GM19239 (cell line): ENCODE measurements at places on chromosomes 1 and 21.

- DNase-seq = no peak
These were observed 5.8 kb downstream of the TOR3A start for GRCh38 chr1:179087665-179088064.

DNA sequence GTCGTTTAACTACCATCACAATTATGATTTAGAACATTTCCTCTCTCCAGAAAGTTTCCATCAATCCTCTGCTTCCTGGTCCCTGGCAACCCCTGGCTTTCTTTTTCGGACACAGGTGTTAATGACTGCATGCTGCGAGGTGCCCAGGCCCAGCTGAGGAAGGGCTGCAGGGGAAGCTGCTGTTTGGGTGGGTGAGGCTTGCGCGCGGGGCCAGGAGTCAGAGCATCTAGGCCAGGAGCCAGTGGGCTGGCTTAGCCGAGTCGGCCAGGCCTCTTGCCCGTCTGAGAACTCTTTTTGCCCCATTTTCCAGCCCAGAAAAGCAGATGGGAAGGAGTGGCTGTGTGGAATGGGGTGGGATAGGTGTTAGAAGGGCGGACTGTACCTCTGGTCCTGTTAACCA is 51.5 kb downstream of the NAV1 start:
- DNase-seq = no peak

GRCh38 chr1:47238935-47239592 is 7.0 kb upstream of the TAL1 start:
- DNase-seq = no peak

DNA sequence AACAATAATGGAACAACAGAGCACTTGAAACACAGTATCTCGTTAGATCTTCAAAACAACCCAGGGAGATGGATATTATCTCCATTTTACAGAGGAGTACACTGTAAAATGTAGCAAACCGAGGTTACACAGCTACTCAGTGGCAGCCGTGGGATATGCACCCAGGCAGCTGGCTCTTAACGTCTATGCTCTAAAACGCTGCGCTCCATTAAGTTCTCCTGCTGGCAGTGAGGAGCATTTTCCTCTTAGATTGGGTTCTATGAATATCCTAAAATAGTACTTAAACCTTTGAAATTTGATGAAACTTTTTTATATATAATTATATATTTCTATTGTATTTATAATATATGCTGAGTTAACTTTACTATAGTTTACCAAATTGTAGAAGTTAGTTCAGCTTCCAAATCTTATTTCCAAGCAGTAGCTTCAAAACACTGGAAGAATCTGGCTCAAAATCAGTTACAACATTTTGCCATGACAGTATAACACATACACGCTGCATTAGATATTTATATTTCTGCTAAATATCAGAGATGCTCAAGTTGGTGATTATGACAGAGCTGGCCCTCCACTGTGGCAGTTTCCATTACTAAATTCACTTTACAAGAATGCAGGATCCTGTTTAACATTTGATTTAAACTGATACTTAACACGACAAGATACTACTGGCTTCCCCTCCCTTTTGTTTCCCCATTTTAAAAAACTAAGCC is 49.5 kb downstream of the TGFBR3 start:
- no peak for DNase-seq

DNA sequence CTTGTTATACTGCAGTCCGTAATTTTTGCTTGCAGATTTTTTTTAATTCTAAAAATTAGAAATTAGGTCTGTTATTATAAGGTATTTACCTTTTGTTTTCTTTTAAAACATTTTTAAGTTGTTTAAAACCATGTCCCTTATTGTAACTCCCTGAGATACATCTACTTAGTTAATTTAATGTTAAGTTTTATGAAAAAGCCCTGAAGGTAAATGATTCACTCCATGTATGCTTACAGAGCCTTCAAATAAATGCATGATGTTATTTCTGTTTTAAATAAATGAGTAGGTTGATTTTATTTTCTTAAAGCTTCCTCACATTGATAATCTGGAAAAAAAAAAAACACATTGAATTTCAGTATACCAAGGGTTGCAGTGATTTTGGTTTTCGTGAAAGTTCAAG is 7.5 kb downstream of the SRSF11 start:
- DNase-seq = no peak

DNA sequence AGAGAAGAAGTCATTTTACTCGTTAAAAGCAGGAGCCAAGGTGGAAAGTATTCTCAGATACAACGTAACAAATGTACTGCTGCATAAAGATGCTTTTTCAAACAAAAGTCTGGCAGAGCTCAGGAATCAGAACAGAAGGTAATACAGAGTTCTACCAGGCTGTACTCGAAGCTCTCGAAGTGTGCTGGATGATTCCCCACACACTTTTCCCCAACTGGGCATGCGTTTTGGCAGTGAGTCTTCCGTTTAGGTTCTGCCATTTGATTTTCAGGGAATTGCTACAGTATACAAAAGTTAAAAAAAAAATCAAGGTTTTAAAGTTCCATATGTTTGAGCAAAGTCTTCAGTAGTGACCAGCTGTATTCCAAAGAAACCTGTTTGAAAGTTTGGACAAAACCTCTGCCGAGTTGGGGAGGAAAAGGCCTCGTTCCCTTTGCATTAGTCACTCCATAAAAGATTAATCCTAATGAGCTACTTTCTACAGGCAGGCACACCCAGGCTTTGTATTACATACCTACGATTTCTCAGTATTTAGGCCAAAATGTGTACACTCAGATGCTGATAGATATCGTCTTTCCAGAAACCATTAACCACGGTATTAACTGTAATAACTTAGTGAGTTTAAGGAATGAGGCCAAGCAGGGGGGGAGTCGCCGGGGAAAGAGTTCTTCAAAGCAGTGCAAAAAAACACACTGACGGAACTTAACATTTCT is 477.1 kb downstream of the LMO4 start:
- no peak for DNase-seq

DNA sequence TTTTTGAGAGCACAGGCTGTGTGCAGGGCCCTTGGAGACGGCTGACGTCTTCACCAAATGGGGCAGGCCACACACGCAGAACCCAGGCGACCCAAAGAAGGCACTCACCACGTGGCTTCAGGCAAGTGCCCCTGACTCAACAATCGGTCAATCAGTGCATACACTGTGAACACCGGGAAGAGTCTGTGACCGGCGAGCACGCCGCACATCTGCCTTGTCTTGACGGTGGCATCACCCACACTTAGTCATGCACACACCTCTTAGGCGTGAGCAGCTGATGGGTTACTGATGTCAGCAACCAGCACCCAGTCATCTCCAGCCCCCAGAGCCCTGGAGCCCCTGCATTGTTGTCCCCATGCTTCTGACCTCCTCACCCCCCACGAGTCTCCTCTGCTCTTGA is 4.9 kb upstream of the LRRC3 start:
- no peak for DNase-seq

GRCh38 chr1:157249326-157249725 is 111.1 kb upstream of the ETV3 start:
- no peak for DNase-seq

DNA sequence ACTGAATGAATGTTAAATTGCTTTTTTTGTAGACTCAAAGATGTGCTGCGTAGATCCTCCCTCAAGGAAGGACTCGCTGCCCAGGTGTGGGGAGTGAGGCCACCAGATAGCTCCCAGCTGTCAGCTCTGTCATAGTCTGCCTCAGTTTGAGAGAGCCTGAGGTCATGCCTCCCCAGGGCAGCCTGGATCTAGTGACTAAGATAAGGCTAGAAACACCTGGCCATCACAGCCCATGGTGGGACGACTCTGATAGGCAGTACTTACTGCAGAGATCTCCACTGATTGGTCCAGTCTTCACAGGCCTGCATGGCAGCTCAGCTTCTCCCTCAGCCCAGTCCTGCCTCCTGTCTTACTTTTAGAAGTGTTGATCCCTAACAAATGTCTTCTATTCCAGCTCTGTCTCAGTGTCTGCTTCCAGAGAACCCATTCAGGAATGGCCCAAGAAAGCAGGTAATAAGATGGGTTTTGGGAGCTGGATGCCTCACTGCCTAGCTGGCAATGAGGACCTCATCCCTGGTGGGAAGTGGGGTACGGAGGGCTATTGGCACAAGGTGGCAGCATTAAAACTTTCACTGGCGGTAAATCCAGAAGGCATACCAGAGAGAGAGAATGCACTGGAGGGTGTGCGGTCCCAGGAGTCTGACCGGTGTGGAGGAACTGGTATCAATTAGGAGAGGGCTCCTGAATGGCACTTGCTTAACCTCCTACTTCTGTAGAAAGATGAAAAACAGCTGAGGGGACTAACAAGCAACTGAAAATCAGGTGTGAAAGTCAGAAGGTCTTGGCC is 55.3 kb upstream of the GPR37L1 start:
- DNase-seq = no peak

DNA sequence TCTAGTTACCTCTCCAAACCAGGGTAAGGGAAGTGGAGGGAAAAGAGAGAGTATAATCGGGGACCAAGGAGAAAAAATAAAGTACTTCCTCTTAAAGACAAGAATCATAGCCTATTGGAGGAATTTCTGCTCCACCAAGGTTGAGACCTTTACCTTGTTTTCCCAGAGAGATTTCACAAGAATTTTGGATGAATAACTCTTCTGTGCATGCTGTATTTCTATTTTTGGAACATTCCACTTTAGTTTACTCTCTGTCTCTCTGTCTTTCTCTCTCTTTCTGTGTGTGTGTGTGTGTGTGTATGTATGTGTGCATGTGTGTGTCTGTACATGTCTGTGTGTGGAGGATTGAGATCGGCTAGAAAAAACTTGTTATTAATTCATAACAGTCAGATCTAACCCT is 318.4 kb upstream of the RGS18 start:
- no peak for DNase-seq

DNA sequence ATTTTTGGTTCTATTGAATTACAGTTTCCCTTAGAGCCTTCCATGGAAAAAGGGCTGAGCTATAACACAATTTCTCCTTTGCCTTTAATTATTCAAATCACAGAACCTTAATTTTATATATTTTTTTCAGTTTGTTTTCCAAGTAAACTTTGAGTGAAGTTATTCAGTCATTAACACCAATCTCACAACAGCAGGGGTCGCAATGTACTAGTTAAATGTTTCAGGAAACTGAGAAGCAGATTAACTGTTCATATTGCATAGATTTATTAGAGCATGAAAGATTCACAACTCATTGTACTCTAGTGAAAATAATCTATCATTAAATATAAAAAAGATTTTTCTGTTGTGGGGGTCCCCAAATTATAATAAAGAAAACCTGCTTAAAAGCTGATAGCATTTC is 64.1 kb downstream of the KIFAP3 start:
- no peak for DNase-seq

DNA sequence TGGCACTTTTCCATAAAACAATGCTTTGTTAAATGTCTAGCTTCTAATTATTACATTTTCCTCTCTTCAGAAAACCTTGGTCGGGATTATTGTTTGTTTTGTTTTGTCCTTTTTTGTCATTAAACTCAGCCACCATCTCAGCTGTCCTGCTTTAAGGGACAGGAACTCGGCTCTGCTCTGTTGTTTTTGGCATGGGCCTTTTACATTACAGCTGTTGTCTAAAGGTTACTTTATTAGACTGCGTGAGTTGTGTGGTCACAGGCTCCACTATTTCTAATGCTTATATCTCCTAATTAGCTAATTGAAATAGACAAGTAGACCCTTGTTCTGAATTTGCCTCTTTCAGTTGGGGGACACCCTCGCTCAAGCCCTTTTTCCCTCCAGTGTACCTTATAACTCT is 1.6 kb downstream of the PALMD start:
- DNase-seq = no peak

- no peak for DNase-seq
These were observed at the start of gene KIRREL1 for GRCh38 chr1:157993147-157993917. TSS of gene KIRREL1 (plus strand) at chr1:157993645. CDS start at chr1:157993677, 32 bp downstream.

DNA sequence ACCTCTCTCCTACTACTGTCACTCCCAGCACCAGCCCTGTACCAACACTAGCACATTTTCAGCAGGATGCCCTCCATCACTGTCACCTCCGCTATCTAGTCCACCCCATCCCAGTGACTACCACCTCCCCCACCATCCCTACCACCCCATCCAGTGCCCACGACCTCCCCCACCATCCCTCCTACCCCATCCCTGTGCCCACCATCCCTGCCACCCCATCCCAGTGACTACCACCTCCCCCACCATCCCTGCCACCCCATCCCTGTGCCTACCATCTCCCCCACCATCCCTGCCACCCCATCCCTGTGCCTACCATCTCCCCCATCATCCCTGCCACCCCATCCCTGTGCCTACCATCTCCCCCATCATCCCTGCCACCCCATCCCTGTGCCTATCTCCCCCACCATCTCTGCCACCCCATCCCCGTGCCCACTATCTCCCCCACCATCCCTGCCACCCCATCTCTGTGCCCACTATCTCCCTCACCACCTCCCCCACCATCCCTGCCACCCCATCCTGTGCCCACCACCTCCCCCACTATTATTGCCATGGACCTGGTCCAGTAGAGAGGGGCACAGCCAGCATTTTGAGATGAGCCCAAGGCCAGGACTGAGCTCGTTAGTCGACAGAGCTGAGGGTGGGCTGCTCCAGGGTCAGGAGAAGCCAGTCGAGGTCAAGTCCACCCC is 45.7 kb downstream of the DISP3 start:
- no peak for DNase-seq

DNA sequence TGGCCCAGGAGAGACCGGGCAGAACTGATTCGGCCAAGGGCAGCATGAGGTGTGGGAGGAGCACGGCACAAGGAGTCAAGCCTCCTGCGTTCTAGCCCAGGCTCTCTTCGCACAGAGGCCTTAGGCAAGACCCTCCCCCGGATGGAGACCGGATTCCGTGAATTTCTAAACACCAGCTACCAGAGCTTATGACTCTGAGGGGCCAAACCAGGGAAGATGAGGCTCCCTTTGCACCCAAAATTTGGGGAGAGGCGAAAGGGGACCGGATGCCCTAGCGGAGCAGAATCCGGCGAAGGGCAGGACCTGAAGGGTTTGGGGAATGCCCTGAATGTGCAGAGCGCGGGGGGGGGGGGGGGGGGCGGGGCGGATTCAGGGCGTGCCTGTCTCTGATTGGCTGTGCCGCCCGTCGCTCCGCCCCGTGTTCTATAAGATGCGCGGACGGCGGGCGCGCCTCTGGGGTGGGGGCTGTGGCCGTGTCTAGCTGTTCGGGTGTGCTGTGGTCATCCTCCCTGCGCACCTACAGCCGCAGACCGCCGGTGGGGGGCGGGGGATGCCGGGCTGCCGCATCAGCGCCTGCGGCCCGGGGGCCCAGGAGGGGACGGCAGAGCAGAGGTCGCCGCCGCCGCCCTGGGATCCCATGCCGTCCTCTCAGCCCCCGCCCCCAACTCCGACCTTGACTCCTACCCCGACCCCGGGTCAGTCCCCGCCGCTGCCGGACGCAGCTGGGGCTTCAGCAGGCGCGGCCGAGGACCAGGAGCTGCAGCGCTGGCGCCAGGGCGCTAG is at the start of gene TRNP1:
TRNP1 (plus strand) TSS at position 456 of the 783 bp plus-strand sequence; CDS start at position 551, 95 bp downstream.
- DNase-seq = peak; percentile 89
